ENCODE measurements at places on chromosomes 1 and 21. TPM values are rescaled to one million over a fixed set of nuclear protein-coding genes. Genes with fewer than 3 reads are reported as not detected.

The STYXL2 gene
- total RNA-seq, result not detected

The OLIG2 gene
- total RNA-seq, result 1.7 TPM

The NFIA gene
- 7.4 TPM for total RNA-seq

The ATP1A2 gene
- not detected for total RNA-seq

GRCh38 chr1:219771080-219771479 is 157.3 kb downstream of the SLC30A10 start:
- peak; percentile 92 for DNase-seq

DNA sequence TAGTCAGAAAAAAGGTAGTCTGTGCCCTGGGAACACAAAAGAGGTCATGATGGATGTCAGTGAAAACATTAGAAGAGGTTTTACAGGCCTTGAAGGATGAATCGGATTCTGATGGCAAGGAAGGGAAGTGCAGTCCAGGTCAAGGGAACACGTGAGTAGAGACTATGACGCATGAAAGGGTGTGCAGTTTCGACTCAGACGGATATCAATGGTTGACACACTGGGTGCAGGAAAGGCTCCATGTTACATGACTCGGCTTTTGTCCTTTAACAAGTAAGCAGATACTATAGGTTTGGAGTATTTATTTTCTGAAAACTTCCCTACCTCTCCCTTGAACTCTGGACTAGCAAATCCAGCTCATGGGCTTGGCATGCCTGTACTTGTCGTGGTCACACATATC is 55.3 kb downstream of the SEC16B start:
- DNase-seq, result no peak

GRCh38 chr1:159993911-159994310 is 37.9 kb downstream of the PIGM start:
- DNase-seq, result no peak

- no peak for DNase-seq
Observed at GRCh38 chr1:1153874-1154273, 19.8 kb upstream of the TTLL10 start.

DNA sequence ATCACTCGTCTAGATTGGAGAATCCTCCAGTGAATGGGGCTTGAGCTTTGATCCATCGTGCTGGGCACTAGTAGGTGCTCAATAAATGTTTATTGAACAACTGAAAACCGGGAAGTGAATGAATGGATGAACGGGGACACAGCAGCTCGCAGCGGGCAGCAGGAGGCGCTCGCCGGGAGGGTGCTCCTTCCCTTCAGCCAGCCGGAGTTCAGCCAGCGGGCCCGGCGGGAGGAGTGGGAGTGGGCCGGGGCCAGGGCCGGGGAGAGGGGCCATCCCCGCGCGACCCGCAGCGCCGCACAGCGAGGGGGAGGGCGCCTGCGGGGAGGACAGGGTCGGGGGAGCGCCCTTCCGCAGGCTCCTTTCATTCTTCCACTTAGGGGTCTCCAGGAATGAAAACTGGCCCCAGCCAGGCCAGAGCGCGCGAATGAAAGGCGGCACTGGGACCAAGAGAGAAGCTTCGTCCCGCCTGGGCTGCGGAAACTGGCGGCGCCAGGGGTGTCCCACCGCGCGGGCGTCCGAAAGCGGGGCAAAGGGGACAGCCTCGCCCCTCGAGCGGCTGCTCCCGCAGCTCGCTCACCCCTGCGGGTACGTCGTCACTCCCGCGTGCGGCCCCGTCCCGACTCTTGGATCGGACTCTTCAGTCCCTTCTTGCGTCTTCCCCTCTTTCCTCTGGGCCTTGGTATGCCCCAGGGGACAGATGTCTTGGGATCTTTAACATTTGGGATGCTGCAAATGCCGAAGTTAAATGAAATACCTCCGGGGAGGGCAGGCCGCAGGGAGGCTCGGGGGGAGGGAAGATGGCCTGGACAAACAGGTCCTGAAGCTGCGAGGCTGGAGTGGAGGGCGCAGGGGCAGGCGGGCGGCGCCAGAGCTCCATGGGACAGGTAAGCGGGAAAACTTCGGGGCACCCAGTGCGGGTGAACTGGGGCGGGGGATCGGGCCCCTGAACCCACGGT is 3.6 kb upstream of the INAVA start:
- DNase-seq, result peak; percentile 29

- no peak for DNase-seq
Observed at GRCh38 chr1:62906428-62906886, 122.5 kb downstream of the ATG4C start.

DNA sequence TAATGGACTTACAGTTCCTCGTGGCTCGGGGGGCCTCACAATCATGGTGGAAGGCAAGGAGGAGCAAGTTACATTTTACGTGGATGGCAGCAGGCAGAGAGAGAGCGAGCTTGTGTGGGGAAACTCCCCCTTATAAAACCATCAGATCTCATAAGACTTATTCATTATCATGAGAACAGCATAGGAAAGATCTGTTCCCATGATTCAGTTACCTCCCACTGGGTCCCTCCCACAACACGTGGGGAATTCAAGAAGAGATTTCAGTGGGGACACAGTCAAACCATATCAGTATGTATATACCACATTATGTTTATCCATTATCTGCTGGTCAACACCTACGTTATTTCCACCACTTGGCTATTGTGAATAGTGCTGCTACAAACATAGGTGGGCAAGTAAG is 352.3 kb upstream of the B3GALT2 start:
- no peak for DNase-seq

- no peak for DNase-seq
Observed at GRCh38 chr1:100731309-100731708, 11.8 kb downstream of the VCAM1 start.

DNA sequence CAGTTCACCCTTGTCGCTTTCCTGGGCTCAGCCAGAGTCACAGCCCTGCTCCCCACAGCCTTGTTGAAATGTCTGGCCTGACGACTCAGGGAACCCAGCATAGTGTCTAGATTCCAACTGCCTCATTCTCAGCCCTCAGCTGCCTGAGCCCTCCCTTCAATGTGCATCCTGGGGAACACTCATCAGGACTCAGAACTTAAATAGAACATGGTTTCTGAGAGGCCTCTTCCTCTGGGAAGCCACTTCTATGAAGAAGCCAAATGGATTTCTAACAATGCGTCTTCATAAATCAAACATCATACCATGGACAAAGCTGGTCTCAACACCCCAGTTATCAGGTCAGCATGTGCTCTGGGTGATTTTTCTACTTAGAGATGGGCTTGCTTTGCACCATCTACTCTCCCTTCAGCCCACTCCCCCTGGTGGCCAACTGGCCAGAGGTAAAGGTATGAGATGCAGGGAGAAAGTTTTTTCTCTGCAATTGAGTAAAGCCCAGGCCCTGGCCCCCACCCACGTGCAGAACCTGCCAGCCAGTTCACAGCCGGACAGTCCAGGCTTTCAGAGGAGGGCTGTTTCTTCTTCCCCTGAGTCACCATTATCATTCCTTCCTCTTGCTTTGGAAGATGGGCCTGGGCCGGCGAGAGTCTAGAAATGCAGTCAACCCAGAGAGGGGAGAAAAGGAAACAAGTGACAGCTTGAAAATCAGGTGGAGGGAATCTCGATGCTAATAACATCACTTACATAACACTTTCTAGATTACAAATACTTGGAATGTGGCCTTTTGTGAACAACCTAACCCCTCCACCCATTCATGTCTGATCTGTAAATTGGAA is 32.1 kb downstream of the CD244 start:
- peak; percentile 44 for DNase-seq

All from H4 (cell line).